ENCODE measurements at places on chromosomes 2 and 18.

GRCh38 chr2:86468162-86469033, 27.2 kb downstream of the KDM3A start:
- DNase-seq, result no peak

DNA sequence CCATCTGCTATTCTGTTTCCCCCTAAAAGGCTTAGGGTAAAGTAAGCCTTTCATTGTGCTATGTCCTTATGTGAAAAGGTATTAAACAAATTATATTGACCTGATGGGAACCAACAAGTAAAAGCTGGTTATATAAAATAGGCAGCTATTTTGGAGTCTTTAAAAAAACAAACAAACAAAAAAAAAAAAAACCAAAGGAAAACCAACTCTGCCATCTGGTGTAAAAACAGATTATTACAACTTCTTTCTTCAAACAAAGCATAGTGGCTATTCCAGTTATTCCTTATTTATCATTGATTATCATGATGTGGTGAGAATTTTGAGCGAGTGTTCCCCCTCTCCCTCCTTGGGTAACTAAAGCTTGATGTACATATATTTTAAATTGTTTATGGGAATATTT, 122.3 kb upstream of the FHL2 start:
- peak; percentile 41 for DNase-seq

- no peak for DNase-seq
These were observed 164.2 kb downstream of the C1D start for GRCh38 chr2:67898595-67898994.

DNA sequence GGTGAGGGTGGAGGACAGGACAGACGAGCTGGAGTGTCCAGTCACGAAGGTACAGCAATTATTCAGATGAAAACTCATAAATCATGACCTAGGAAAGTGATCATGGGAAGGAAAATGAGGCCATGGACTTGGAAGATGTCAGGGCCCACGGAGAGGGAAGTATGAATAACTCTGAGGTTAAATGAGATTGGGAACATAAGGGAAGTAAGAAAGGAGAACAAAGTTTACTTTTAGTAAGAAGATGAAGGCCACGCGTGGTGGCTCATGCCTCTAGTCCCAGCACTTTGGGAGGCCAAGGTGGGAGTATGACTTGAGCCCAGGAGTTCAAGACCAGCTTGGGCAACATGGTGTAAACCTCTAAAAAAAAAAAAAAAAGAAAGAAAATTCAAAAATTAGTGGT, 56.2 kb downstream of the AQP4 start:
- DNase-seq, result no peak

DNA sequence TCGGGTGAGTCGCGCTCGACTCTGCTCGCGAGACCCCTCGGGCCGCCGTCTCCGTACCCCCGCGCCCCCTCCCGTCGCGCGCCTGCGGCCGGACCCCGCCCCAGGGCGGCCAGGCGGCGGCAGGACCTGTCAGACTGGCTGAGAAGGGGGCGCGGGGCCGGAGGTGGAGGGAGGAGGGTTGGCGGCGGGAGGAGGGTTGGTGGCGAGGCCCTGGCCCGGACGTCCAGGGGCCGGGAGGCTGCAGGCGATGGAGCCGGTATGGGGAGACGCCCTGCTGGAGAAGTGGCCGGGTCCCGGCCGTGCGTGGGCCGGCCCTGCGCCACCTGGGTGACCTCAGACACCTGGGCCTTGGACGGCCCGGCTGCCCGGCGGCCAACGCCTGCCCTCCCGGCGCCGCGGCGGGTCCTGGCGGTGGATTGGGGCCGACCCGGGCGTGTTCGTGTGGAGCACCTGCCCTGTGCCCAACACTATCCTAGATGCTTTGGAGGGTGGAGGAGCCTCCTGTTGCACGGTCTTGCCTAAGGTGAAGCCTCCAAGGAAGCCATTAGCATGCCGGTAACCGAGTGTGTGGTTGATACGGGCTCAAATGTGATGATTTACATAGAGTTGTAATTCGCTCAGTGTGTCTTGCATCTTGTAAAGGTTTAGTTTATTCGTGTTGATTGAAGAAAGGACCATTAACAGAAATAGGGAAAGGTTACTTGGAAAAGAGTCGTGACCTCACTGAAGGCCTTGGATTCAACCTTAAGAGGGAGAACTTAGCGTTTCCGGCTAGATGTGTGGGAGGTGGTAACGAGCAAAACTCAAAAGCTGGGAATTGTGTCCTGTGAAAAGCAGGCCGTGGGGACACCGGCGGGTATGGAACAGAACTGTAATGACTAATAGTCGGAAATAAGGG, 550 bp downstream of the MYL12B start:
- peak; percentile 76 for DNase-seq
